CD4-positive, alpha-beta T cell treated with Interleukin-15 for 1 hour (primary cell): ENCODE measurements at places on chromosomes 16 and 17.

DNA sequence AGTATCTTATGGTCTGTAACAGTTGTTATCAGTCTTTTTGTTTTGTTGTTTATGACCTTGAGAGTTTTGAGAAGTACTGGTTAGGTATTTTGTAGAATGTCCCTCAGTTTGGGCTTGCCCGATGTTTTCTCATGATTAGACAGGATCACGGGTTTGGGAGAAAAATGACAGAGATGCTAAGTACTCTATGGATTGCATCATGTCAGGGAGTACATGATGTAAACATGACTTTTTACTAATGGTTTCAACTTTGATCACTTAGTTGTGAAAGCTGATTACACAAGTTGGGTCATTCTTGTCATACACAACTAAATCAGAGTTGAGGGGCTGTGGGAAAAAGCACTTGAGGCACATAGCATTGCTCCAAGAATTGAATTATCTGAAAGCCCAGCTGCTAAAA is 94.7 kb upstream of the SIAH1 start:
- DNase-seq = no peak

DNA sequence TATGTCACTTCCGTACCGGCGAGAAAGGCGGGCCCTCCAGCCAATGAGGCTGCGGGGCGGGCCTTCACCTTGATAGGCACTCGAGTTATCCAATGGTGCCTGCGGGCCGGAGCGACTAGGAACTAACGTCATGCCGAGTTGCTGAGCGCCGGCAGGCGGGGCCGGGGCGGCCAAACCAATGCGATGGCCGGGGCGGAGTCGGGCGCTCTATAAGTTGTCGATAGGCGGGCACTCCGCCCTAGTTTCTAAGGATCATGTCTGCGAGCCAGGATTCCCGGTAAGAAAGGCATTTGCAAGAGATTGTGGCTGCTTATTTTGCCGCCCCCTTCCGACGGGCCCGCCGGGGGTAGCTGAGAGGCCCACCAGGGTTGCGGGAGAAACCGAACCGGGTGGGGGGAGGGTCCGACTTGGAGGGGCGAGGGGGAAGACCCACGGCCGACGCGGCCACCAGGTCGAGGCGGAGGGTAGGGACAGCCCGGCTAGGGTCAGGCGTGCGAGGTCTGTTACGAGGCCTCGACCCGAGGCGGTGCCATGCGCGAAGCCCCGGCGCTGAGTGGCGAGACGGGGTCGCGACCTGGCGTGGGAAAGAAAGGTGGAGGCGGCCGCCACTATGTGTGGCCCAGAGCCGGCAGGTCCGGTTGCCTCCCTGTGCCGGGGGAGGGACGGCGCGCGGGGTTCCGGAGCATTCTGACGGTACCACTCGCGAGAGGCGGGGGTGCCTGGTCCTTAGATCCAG is 6.7 kb upstream of the CD68 start:
- DNase-seq = peak; percentile 100

- no peak for DNase-seq
These were observed 204.9 kb upstream of the KCNJ16 start for GRCh38 chr17:69870091-69870530.

DNA sequence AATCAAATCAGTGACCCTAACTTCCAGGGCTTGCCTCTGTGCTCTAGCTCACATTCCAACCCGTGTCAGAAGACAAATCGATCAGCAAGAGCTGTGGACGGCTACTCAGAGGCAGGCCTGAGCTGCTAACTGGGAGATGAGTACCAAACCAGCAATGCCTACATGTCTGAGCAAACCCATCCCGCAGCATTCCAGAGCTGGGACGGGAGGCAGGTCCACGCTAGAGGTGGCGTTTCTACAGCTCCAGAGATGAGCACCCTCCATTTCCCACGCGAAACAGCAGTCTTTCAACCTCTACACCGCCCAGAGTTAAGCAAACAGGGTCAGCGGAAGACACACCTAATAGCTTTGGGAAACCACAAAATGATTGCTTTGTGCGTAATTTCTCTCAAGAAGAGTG is 6.5 kb downstream of the NXN start:
- DNase-seq = no peak

GRCh38 chr17:39014795-39015545 is 47.8 kb upstream of the FBXO47 start:
- peak; percentile 24 for DNase-seq

GRCh38 chr16:85072947-85073346 is 39.3 kb downstream of the CIBAR2 start:
- DNase-seq = no peak

DNA sequence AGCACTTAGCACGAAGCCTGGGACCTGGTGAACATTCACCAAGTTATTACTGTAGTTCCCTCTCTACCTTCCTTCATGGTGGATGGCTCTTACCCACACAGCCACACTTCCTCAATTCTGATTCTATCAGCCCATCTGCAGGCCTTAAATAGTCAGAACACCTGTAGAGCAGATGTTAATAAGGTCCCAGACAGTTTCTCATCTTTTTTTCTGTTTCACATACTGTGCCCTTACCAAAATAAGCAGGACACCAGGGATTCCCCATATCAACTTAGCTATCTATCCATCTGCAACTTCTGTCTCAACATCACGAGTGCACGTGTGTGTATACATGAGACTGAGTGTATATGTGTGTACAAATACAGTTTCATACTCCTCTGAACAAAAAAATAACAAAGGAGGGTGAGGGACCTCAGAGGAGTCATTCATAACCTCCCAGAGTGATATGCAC is 2.8 kb downstream of the RECQL5 start:
- DNase-seq = peak; percentile 48

- peak; percentile 35 for DNase-seq
These were observed 2.0 kb downstream of the HOXB8 start for GRCh38 chr17:48612854-48613691.

DNA sequence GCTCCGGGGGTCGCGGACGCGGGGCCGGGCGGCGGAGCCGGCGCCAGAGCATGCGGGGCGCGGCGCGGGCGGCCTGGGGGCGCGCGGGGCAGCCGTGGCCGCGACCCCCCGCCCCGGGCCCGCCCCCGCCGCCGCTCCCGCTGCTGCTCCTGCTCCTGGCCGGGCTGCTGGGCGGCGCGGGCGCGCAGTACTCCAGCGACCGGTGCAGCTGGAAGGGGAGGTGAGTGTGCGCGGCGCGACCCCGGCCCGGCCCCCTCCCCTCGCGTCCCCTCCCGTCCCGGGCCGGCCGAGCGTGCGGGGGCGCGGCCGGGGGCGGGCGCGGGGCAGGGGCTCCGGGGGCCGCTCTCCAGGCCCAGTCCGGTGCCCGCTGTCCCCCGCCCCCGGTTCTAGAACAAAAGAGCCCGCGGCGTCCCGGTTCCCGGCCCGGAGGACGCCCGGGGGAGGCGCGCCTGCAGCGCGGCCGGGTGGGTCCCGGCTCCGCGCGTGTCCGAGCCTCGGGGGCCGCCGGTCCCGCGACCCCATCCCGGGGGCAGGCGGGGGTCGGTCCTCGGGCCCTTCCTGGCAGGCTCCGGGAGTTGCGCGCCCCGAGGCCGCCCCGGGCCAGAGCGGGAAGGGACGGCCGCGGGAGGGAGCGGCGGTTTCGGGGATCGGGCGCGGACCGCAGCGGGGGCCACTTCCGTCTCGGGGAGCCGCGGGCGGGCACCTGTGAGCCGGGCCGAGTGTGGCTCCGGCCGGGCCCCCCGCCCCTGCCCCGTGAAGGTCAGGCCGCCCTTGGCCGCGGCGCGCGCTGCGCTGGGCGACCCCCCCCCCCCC is 563 bp downstream of the METRNL start:
- DNase-seq = no peak

GRCh38 chr17:10127819-10128425 is 70.5 kb downstream of the GAS7 start:
- peak; percentile 49 for DNase-seq

DNA sequence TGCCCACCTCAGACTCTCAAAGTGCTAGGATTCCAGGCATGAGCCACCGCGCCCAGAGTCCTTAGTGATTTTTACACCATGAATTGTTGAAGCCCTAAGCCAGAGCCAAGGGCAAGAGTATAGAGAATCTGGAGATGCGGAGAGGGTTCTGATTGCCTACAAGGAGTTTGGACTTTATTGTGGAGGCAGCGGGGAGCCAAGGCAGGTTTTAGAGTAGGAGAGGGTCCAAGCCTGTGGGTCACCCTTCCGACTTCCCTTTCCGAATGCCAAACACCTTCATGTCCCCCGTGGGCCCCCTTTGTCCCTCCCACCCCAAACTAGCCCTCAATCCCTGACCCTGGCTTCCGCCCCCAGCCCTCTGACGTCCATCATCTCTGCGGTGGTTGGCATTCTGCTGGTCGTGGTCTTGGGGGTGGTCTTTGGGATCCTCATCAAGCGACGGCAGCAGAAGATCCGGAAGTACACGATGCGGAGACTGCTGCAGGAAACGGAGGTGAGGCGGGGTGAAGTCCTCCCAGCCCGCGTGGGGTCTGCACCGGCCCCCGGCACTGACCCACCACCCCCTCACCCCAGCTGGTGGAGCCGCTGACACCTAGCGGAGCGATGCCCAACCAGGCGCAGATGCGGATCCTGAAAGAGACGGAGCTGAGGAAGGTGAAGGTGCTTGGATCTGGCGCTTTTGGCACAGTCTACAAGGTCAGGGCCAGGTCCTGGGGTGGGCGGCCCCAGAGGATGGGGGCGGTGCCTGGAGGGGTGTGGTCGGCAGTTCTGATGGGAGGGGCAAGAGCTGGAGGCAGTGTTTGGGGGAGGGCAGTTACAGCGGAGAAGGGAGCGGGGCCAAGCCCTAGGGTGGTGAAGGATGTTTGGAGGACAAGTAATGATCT is 7.1 kb downstream of the MIEN1 start:
- no peak for DNase-seq

- no peak for DNase-seq
These were observed 6.0 kb upstream of the SLC16A3 start for GRCh38 chr17:82222816-82223215.

DNA sequence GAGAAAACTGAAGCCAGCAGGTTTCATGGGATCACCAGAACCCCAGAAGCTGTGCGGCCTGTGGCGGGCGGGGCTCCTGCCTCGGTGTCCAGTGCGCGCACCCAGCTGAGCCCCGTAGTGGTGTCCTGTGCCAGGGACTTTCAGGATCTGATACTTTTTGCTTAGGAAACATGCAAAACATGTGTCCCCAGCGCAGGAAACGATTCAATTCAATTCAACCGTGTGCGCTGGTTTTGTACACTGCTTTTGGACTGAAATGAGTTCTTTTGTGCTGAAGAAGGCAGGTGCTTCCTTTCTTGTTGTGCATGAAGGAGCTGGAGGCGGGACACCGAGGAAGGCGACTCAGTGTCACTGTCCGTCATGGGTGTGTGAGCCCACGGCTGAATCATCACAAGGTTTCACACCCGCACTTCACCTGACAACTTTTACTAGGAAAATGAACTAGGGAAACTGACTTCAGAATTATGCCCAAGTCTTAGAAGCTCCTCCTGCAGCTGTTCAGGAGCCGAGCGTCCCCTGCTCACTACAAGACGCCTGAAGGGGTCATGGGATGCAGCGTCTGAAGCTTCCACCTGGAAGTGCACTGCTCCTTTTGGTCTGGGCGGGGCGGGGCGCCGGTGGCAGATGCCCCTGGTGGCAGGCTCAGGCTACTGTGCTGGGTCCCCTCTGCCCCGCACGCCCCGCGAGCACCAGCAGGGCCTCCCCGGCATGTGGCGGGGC is 31.4 kb upstream of the ZNF750 start:
- peak; percentile 76 for DNase-seq

GRCh38 chr16:53091466-53092211 is 36.8 kb downstream of the CHD9 start:
- peak; percentile 36 for DNase-seq

GRCh38 chr17:77386502-77387192 is 245.9 kb downstream of the SEC14L1 start:
- DNase-seq = no peak
